SHP77 (cell line): ENCODE measurements at places on chromosomes 3 and 15.

GRCh38 chr3:62615258-62615849, 242.0 kb upstream of the FEZF2 start:
- DNase-seq = no peak

DNA sequence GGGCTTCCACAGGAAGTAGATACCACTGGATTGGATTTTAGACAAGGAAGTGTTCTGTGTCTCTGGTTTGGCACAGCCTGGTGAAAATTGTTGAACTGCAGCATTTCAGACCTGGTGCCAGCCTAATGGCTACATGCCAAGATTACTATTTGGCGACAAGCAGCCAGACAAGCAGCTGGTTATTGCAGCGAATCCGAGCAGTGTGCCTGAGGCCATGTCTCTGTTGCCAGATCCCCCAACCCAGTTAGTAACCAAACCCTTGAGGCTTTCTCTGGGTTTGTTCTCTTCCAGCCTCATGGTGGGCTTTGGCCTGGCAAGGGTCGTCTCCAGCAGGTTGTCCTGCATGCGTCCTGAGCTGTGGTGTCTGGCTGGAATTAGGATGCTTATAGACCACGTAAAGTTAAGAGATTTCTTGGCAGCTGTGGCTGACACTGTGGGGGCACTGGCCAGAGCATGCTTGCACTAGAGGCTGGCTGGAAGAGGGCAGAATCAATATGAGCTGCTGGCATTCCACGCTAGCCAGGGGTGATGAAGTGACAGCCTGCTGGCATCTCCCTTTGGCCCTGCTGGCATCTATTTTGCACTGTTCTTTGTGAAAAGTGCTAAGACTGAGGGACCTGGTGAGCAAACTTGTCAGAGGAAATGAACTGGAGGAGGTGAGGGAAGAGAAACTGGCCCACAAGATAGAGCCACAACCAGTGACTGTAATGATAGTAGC, 172.6 kb downstream of the RBMS3 start:
- DNase-seq = no peak

GRCh38 chr3:54575618-54575960, 352.3 kb downstream of the LRTM1 start:
- DNase-seq = no peak

DNA sequence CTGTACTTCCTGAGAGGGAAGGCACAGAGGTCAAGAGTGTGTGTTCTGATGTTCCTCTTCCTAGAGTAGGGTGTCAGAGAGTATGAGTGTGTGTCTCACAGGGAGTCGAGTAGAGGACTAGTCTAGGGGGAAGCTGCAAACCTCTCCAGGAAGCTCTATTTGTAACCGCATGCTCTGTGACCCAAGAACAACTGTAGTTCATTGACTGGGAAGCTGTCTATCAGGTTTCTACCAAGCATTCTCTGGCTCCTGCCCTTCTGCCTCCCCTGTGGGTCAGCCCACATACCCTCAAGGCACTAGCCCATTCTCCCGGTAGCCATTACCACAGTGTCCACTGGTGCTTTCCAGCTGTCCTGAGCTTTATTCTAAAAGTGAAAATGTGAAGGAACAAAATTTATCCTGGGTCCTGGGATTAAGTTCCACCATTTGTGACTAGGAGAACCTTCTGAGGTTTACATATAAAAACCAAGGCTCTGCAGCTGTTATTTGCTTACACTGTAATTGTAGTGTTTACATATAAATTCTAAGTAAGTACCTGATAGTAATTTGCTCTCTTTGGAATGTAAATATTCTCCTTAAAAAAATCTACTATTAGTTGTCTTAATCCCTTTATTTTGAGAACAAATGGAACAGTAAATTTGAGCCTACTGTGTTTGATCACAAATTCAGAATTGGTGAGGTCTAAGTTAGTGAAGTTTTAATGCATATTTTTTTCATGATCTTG, 40.7 kb downstream of the MYRIP start:
- DNase-seq = peak; percentile 10

DNA sequence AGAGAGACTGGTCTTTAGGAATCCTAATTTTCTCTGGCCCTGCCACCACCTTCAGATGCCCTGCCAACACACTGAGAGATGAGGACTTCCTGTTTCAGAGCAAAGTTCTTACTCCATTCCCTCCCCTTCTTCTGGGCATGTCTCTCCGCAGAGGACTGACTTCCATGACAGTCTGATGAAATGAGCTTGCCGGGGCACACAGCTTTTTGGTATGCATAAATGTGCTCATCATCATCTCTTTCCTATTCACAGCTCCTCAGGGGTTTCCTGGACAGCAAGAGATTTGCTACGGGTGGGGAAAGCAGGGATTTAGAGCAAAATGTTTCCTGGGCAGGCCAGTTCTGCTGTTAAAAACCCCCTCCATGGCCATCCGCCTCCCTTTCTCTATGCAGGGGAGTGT, 27.6 kb upstream of the SEMA6D start:
- DNase-seq = no peak

- DNase-seq = no peak
These were observed 11.5 kb downstream of the SETMAR start for GRCh38 chr3:4314688-4315087.

- no peak for DNase-seq
These were observed 198.7 kb upstream of the TBC1D5 start for GRCh38 chr3:17941152-17941551.

DNA sequence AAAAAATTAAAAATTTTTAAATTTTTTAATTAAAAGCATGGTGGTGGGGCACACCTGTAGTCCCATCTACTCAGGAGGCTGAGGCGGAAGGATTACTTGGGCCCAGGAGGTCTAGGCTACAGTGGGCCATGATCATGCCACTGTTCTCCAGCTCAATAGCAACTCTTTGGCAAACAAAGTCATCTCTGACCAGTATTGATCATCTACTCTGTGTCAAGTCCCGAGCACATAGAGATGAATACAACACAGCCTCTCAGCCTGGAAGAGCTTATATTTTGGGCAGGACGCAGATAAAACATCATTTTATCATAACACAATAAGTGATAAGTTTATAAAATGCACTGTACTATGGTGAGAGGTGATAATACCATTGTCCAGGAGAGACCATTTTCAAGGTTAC, 281.6 kb upstream of the GADL1 start:
- DNase-seq = no peak

DNA sequence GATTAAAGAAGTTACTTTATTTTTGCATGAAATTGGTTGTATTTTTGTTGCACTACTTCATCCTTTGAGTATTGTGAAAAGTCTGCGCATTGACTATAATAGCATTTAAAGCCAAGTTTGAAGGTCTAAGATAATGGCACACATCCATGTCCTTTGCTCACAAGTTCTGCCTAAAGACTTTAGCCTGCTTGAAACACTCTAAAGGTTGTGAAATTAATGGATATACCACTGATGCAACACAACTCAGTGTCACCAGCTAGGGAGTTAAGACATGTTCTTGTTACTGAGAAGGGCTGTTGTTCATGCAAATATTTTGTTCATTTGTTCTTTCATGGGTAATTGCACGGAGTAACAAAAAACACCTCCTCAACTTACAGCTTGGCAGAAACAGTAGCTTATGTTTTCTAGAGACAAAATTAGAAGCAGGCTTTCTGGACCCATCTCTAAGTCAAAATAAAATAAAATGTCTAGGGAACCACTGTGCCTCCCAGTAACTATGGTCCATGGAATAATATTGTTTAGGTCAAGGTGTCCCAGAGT, 83.9 kb downstream of the PPARG start:
- DNase-seq = no peak

- no peak for DNase-seq
These were observed 130.0 kb upstream of the SLC2A2 start for GRCh38 chr3:171156401-171157010.

- no peak for DNase-seq
These were observed 257.5 kb downstream of the ZNF621 start for GRCh38 chr3:40782111-40782721.

DNA sequence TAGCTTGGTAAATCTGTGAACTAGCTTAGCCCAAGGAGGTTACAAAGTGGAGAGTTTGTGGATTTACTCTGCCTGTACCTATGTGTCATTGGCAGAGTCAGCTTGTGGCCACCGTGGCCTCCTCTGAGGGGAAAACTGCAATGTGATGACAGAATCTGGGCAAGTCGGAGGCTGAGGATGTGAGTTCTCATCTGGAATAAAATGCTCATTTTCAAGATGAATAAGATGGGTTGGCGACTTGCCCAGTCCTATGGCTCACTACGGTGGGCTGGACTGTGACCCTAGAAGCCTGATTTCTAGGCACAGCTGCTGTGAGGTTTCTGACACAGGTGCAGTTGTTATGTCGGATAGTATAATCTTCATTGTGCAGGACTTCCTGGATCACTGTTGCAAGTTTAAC, 83.7 kb downstream of the ETV5 start:
- DNase-seq = no peak

GRCh38 chr3:32078085-32078634, 28.3 kb upstream of the GPD1L start:
- no peak for DNase-seq

DNA sequence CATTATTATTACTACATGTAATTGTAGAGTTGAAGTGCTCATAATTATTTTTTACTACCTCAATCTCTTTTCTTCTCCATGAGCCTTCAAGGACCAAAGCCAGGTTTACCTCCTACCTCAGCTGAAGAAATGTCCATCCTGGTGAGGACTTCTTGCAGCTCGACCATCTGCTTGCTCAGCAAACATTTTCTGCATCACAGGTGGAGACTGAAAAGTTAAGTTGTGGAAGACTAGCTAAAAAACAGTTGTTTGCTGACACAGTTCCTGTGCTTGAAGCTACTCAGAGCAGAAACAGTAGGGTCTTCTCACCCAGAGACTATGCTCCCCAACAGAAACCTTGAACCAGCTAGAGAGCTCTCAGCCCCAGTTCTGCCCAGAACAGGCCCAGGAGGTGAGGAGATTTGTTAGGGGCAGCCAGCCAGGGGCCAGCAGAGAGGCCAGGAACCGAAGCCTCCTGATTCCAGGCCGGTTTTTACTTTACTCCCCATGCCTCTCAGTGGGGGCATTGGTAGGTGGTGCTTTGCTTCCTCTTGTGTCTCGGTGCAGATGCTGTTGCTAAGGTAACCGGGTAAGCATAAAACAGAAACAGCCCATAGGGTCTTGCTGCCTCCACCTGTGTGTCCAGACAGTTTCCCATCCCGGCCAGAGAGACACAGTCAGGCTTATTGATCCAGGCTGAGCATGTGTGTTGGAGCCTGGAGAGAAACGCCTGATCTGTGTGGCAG, 54.9 kb downstream of the CCNL1 start:
- no peak for DNase-seq

- DNase-seq = no peak
These were observed 46.1 kb downstream of the AGBL1 start for GRCh38 chr15:86125775-86126174.

GRCh38 chr3:129553171-129553570, 10.2 kb downstream of the H1-8 start:
- DNase-seq = no peak

GRCh38 chr3:21705769-21706168, 45.2 kb downstream of the ZNF385D start:
- DNase-seq = no peak

DNA sequence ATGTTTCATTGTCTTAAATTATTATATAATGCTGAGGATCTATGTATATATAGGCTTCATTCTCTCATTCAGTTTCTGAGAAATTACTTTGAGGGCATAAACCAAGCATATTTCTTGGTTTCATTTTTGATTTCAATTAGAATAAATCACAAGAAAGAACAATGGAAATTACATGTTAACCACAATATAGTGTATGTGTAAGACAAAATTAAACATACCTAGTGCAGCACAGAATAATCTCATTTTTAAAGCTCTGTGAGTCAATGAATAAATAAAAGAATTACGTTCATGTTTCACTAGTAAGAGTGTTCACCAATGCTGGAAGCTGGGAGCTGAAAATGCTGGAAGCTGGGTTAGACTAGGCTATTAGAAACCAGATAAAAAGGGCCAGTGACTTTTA, 72.8 kb downstream of the UBE3A start:
- DNase-seq = no peak

DNA sequence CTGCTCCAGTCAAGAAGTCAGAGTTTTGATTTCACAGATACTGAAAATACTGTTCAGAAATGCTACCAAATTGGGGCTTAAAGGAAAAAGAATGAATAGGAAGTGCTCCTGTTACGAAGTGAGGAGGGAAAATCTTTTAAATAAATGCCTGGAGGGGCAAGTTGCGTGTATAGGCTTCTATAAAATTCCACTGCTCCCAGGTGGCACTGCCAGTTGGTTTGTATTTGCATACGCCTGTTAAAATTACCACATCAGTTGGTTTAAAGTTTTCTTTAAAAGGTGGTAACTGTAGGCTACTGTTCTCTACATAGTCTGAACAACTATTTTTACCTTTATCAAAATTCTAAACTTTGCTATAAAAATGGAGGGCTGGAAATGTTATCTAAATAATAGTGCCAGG, 123.5 kb downstream of the DLG1 start:
- no peak for DNase-seq

GRCh38 chr3:41127414-41127813, 71.9 kb upstream of the CTNNB1 start:
- DNase-seq = no peak

DNA sequence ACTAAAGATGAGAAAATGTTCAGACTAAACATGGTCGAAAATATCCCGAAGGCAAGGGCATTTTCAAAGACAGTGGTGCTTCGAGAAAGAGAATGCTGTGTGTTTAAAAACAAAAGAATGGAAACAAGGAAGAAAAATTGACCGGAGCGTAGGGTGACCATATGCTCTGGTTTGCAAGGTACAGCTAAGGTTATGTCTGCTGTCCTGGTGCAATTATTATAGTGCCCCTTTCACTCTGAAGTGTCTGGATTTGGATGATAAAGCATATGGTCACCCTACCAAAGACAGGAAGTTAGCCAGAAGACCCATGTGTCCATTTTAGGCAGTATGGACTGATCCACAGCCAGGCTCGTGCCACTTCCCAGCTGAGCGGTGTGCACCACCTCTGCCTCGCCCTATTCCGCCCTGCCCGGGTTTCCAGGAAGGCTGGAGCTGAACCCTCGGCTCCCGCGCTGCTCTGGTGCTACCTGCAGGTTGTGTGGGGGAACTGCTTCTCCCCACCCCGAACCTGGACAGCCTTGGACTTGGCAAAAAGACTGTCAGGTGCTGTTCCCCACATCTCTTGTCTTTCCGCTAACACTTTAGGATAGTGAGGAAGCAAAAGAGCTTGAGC, 25.2 kb downstream of the GOLGA6D start:
- DNase-seq = peak; percentile 54

DNA sequence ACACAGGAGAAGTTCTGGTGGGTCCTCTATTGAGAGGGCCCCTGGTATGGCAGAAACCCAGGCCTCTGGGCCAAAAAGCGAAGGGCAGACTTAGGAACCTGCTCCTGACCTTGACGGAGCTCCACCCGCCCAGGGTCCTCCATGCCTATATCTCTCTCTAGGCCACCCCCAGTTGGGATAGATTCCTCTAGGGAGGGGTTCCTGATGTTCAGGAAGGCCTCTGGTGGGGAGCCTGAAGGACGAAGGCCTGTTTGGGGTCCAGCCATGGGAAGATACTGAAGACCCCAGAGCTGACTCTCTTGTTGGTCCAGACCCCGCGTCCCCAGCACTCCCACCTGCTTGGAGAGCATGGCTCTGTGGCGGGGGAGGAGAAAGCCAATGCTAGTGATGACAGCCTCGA, 104.2 kb downstream of the CORO2B start:
- DNase-seq = no peak

DNA sequence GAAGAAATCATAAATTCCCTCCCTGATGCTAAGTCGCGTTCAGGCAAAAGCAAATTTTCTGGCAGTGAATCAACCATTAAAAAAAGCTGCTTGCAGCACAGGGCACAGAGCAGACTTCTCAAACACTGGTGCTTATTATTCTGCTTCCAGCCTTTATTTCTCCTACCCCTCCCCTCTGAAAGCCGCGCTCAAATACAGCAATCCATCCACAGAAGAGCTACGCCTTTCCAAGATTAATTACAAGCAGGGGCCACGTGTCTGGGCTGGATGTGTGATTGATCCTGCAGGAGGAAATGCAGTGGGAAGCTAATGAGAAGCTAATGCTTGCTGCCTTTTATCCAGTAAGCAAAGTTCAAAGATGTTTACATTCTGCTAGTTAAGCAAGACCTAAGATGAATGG, 134.9 kb upstream of the TOPAZ1 start:
- no peak for DNase-seq
